CD4-positive, alpha-beta T cell treated with Interferon alpha-2 for 1 hour (primary cell): ENCODE measurements at places on chromosomes 5 and 9.

DNA sequence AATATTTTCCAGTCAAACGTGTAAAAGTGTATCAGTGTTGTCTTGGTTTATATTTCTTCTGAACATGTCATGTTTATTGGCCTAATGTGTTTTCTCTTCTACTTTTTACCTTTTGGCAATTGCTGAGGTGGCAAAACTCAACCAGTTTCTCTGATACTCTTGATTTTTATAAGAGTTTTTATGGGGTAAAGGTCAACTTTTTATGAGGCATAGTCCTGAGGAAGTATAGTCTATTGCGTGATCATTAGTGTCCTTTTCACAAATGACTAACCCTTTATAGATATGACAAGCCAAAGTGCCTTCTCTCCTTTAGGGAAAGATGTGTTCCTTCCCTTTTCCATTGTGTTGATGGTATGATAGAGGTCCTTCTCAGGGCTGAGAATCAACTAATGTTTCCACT, 32.9 kb downstream of the OCLN start:
- DNase-seq, result no peak

GRCh38 chr5:68053202-68053601, 162.4 kb upstream of the PIK3R1 start:
- no peak for DNase-seq

- DNase-seq, result no peak
These were observed 33.1 kb downstream of the GTF3C4 start for GRCh38 chr9:132703336-132703735.

GRCh38 chr5:27129926-27130325, 91.5 kb upstream of the CDH9 start:
- DNase-seq, result no peak

DNA sequence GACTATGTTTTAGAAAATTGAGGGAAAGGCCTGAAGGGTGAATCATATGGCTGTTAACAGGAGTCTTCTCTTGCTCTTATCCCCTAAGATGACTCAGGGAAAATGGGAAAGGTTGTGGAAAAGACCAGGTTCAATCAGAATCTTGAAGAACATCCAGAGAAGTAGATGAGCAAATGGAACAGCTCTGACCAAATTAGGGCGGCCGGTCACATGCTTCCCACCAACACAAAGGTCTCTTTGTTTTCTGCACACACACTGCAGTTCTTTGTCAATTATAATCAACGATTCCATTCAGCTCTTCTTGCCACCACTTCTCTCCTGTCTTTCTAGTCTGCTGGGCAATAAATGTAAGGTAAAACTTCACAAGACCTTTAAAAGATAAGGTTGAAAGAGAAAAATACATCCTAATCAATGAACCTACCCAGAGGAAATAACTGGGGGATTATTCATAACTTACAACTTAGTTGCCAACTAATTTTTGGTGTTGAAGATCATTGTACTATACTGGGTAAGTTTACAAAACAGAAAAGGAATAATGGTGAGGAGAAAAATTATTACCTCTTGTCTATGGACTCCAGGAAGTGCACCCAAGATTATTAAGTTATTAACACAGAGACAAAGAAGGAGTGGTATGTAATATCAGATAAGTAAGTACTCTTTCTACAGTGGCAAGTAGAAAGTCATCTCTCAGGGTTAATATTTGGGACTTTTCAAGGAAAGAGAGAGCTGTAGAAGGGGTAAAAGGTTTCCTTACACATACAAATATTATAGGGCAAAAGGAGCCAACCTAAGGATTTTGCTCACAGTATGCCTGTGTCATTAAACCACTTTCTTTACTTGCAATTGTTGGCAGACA, 441.9 kb upstream of the PIK3R1 start:
- DNase-seq, result no peak

DNA sequence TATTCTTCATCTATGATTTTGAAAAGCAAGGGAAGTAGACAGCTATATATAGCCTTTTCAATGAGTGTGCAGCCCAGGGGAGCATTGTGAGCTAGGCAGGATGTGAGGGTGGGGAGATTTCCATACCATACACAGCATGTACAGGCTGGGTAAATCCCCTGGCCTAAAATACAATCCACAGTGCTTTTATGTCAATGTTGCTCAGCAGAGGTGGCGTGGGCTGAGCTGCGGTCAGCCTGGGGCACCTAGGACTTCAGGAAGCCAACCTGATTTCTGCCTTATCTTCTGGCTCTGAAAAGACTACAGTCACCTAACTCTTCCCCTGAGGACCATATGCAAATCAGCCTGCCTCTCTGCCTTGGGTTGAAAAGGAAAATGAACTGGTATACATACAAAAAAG, 6.3 kb upstream of the GARIN3 start:
- peak; percentile 70 for DNase-seq

DNA sequence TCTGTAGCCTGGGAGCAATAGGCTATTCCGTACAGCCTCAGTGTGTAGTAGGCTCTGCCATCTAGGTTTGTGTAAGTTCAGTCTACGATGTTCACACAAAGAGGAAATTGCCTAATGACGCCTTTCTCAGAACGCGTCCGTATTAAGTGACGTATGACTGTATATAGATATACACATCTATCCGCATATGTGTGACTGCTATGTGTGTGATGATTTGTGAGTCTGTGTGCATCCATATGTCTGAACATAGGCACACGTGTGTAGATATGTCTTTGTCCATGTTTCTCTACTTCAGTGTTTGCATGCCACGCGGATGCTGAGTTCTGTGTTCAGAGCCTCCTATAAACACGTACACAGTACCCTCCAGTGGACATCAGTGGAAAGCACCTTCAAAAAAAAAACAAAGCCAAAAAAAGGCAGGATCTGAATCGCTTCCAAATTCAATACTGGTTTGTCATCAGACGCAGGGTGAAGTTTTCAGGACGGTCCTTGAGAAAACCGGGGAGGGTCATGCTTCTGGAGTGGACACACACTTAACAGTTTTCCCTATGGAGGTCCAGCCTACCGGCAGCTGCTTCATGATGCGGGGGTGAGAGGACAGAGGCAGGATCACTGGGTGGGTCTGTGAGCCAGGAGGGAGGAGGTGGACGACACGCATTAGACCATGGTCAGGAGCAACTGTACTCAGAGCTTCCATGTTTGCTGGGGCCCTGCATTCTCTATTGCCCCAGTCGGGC, 29.5 kb upstream of the ALDH1B1 start:
- peak; percentile 18 for DNase-seq

- no peak for DNase-seq
These were observed 47.4 kb downstream of the GALNT10 start for GRCh38 chr5:154237946-154238345.

DNA sequence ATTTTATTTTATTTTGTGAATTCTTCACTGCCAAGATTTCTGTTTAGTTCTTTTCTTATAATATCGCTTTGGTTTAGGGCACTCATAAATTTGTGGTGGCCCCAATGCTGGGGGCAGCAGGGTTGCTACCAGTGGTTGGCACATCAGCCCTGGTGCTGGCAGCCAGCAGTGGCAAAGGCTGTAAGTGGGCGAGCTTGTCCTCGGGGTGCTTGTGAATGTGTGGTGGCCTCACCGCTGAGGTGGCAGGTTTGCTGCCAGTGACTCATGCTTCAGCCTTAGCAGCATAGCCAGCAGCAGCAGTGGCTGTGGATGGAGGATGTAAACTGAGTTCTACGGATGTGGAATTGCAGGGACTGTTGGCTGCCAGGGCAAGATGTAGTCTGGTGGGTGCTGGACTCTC, 262.9 kb upstream of the DMAC1 start:
- DNase-seq, result no peak

GRCh38 chr5:1706428-1706827, 93.2 kb downstream of the MRPL36 start:
- DNase-seq, result no peak

DNA sequence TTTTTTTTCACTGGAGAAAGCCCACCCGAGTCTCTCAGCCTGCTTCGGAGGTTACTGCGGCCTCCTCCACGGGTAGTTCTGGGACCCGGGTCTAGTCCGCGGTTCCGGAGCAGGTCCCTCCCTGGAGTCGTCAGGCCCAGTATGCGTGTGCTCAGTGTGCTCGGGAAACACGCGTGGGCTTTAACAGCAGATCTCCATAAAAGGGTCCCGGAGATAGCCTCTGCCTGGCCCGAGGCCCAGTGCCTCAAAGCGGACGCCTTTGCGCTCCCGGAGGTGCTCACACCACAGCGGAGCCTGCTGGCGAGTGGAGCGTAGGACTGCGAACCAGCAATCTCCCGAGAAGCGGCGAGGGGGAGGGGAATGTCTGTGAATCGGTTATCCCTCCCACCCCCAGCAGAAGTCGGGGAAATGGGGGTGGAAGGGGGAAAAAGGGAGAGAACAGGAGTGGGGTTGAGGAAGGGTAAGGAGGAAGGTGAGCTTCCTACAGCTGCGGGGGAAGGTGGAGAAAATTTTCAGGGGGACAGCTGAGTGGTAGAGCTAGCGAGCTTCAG, 28.7 kb downstream of the CDKN2A start:
- DNase-seq, result peak; percentile 57

DNA sequence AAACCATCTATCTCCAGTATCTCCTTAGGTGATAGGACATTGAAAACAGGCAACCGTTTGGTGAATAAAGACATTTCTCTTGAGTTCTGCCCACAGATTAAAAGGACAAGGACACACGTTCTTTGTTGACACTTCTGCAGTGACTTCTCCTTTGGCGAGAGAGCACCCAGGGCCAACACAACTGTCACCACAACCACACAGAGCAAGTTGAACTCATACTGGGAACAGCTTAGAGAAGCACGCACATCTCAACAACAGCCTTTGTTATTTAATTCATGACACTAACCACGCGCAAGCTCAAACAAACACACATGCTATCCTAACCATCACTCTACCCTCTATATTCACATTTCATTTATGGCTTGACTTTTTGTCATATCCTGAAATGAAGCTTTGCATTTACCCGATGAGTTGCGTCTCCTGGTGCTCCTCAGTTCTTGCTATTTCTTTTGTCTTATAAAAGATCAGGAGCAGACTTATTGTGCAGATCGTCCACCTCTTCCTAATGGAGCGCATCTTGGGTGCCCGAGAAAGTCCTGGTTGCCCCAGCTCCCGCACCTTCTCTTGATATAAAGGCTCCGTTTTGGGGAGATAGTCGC, 543 bp downstream of the ST8SIA4 start:
- peak; percentile 58 for DNase-seq

DNA sequence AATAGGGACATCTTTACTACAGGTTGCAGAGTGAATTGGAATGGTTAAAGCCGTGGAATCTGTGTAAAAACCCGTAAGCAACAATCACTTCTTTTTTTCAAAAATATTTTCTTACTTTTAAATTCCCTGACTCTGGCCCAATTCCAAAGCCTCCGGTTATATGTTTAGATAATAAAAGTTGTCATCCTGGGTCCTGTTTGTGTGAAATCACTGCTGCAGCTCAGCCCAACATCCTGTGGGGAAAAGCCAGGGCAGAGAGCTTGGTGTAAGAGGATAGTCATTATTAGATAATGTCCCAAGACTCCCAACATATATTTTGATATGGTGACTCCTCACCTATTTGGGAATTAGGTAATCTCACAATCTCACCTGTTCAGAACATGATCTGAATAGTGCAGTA, 586.0 kb upstream of the BRINP1 start:
- no peak for DNase-seq

DNA sequence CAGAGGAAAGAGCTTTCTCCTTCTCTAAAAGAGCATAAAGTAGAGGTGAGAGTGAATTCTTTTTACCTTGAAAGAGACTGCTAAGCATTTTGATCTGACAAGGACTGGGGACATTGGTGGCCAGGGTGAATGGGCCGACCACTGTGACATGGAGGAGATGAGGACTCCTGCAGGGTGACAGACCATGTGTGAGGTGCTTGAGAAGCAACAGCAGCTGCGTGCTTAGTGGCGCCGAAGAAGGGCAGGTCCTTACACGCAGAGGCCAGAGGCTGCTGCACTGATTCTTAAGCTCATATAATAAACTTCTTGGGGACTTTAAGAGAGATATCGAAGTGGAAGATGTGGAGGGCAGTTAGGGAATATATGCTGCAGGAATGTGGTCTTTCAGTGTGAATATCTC, 8.7 kb upstream of the JAKMIP2 start:
- no peak for DNase-seq

- DNase-seq, result no peak
These were observed 335.2 kb downstream of the CWC27 start for GRCh38 chr5:65103756-65104440.

GRCh38 chr5:104793031-104793754, 1230.6 kb upstream of the NUDT12 start:
- DNase-seq, result no peak

GRCh38 chr5:181120761-181121160, 10.2 kb downstream of the OR2V1 start:
- DNase-seq, result no peak

DNA sequence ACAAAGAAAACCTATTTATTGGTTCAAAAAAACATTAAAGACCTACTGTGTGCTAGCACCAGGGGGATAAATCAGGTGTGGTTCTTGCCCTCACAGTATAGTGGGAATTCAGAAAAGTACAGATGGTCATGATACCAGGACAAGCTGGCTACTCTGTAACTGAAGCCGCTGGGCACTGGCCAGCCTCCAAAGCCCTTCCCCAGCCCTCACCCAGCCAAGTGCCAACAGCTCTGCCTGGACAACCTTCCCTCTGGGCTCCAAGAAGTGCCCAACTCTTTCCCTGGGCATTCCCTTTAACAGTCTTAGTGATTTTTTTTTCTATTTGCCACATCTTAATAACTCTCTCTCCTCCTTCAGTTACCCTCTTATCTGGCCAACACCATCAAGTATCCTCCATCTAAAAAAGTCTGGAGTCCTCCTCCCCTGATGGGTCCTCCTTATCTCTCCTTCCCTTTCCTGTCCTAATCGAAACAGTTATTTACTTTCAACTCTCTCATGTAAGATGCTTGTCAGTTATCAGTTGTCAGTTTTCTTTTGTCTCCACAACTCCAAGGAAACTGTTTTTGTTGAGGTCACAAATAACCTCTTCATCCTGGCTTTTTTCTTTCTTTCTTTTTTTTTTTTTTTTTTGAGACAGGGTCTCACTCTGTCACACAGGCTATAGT, 13.3 kb upstream of the SEPTIN8 start:
- DNase-seq, result no peak

DNA sequence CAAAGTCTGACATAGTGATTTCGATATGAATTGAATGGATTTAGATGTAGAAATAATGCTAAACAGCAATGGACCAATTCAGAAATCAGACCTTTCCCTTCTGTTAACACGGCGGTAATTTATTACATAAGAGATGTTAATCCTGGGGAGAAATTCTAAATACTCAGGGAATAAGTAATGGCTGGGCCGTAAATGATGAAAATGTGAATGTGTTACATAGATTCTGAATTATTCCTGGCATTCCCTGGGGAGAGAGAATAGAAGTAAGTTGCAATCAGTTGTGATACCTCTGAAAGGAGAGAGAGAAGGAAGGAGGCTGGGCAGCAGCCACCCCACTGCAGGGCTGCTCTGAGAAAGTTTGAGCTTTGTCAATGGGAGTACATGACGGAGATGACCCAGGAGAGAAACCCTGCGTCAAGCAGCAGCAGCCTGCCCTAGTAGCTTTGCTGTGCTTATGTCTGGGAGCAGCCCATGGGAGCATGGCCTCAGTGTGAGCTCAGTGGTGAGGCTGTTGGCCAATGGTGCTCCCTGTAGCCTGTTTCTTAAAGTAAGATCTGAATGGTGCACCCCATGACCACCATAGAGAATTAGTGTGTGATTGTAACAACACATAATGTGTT, 420.1 kb downstream of the MTRR start:
- no peak for DNase-seq

- peak; percentile 6 for DNase-seq
These were observed 28.9 kb upstream of the SERINC5 start for GRCh38 chr5:80284720-80285119.
